NCI-H187 (cell line): ENCODE measurements at places on chromosomes 3 and 15.

- DNase-seq, result no peak
Measured at GRCh38 chr3:143315766-143316165, 196.2 kb downstream of the CHST2 start.

- DNase-seq, result no peak
Measured at GRCh38 chr15:100898152-100898490, 18.5 kb downstream of the ALDH1A3 start.

DNA sequence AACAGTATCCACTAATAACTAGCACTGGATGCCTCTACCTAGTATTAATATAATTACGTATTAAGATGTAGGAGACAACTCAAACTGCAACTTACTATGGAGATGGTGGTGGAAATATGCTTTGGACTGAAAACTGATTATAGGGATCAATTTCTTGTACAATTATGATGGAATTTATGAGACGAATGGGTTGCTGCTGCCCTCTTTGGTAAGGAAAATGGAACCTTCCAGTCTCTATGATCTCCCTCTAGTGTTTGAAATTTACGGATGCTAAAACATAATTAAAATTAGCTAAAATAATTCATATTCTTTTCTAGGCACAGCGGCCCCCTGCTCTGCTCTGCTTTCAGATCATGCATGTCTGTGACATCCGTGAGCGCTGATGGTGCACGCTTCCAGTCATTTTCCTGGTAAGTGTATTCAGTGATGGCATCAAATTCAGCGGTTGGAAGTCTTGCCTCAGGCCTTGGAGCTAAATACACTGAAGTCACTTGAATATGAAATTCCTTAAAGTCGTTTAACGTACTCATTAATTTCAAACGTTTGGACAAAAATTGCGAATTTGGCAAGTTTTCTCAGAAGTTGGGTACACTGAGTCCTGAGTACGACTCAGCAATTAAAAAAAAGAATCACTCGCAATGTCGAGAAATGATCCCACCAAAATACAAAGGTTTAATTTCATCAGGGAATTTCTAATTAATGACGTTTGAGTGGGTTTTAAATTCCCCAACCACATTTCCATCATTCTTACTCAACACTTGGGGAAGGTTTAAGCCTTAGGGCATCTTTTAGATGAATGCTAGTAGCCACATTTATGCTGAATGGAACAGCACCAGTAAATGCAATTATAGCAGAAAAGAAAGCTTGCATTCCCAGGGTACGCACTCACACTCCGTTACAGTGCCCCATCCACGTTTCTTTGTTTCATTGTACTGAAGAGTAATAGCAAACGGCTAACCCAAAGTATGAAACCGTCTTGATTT is 132.6 kb downstream of the NR2F2 start:
- DNase-seq, result no peak

DNA sequence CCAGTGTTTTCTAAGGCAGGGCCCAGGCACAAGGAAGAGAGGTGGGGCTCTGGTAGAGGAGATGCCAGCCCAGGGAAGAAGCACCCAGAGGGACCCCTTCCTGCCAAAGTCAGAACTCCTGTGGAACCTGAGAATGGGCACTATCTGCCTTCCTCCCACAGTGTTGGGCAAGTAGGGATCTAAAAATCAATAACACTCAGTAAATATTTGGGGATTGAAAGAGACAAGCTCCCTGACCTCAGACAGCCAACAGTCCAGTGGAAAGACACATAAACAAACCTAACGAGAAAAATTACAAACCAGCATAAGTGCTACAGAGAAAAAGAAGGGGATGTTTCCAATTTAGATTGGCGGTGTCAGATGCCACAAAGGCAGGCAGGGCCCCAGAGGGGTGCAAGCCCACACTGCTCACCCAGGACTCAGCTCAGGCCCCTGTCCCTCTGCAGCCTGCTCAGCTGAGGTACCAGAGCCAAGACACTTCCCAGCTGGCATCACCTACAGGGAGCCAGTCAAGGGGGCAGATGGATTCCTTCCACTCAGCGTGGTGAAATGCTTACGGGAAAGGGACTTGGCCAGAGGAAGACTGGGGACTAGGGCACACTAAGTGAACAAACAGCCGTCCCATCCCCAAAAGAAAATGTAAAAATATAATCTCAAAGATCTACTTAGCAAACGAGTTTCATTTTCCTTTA is 15.9 kb downstream of the ADCY5 start:
- DNase-seq, result no peak

DNA sequence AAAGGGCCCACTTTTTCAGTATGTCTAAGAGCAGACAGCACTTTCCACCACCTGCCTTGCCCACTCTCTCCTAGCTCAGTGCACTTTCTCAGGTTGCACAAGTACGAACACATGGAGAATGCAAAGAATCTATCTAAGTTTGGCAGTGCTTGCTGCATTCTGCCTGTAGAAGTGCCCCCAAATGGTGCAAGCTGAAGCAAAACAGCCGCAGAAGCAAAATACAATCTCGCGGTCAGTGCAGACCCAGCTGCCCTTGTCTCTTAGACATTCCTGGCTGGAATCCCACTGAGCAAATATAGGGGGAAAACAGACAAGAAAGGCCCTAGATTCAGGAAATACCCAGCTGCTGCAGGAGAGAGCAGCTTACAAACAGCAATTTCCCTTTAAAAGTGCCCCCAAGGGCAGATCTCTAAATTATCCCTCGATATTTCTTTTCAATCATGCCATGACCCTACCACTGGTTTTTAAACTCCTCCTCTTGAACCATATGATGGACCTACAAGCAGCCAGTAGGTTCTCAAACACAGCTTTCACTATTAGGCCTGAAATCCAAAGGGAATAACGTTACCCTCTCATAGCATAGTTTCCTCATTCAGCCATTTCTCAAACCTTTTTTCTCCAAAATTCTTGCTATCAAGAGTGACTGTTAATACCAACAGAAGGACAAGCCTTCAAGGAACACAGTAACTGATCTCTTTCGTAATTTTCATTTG is 67.0 kb downstream of the TNIK start:
- DNase-seq, result no peak

GRCh38 chr3:178686826-178687225 is 150.6 kb downstream of the KCNMB2 start:
- DNase-seq, result no peak

DNA sequence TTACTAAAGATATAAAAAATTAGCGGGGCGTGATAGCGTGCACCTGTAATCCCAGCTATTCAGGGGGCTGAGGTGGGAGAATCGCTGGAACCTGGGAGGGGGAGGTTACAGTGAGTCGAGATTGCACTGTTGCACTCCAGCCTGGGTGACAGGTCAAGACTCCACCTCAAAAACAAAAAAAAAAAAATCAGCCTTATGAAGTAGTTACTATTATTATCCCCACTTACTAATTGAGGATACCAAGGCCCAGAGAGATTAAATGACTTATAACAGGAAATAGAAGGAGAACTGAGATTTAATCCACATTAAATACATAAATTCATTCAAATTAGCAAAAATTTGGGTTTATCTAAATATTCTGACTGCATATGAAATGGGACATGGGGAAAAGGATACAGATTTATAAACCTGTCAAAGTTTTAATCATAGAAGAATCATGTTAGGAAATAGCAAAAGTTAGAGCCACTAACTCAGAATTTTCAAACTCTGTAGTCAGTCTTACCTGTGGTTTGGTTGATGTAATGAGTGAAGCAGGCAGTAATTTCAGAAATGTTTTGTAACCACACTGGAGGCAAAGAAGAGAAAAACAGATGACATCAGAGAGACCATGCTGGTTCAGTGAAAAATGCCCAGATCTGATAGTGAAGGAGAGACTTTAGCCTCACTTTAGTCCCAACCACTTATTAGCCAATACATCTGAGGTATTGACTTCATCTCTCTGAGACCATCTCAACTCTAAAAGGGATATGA is 25.0 kb upstream of the ACAP2 start:
- DNase-seq, result no peak

DNA sequence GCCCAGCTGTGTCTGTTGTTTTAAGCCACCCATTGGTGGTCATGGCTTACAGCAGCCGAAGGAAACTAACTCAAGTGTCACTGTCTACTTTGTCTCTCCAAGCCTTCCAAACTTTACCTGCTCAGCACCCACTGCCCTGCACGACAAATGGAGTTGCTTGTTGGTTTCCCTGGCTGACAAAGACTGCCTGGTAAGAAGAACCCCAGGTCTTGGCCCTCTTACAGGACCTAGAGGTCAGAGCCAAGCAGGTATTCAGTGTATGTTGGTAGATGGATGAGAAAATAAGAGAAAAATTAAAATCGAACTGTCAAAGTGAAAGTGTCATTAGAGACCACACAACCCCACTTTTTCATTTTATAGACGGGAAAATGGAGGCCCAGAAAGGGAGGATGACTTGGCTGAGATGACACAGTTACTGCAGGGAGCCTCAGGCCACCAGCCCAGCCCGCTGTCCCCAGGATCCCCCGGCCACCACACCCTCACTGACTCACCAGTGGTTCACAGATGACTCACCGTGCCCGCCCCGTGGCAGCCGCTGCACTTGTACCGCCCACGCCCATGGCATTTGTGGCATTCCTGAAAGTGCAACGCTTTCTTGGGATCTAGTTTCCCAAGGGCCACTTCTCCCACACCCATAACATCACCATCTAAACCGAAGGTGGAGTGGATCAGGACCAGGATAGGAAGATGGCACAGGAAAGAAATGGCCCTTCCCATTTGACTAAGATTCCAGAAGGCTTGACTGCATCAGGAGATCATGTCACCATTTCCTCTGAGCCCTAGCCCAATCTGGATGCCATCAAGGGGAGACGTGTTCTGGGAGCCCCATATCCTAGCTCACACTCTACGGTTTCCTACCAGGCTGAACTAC is 15.2 kb downstream of the SSUH2 start:
- DNase-seq, result no peak

GRCh38 chr15:30824518-30825195 is 79.1 kb upstream of the FAN1 start:
- DNase-seq, result peak; percentile 51

DNA sequence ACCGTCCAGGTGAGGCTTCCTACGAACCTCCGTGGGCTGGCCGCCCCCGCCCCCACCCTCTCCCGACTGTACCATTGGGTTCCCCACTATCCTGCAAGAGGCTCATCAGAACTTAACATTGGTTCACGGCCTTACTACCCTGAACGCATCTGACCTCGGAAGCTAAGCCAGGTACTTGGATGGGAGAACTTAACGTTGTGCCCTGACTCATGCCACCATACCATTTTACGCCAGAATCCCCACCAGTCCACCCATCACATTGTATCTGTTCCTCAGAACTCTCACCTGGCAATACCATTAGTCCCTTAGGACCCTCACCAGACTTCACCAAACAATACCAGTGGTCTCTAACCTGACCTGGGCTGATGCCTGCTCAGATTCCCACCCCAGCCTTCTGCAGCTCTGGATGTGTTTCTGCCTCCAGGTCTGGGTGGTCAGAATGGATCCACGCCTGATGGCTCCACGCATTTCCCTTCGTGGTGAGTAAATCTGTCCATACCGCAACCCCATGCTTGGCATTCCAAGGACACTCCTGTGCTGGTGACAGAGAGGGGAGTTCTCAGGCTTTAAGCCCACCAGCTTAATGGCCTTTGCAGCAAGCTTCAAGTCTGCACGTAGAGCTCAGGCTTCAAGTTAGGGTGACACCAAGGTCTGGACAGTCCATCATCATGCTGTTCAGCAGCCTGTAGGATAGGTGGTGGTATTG is 562 bp downstream of the TCTA start:
- no peak for DNase-seq

GRCh38 chr15:47796830-47797229 is 79.5 kb downstream of the SEMA6D start:
- DNase-seq, result peak; percentile 64

- no peak for DNase-seq
Measured at GRCh38 chr3:124582621-124583395, 147.4 kb upstream of the UMPS start.

DNA sequence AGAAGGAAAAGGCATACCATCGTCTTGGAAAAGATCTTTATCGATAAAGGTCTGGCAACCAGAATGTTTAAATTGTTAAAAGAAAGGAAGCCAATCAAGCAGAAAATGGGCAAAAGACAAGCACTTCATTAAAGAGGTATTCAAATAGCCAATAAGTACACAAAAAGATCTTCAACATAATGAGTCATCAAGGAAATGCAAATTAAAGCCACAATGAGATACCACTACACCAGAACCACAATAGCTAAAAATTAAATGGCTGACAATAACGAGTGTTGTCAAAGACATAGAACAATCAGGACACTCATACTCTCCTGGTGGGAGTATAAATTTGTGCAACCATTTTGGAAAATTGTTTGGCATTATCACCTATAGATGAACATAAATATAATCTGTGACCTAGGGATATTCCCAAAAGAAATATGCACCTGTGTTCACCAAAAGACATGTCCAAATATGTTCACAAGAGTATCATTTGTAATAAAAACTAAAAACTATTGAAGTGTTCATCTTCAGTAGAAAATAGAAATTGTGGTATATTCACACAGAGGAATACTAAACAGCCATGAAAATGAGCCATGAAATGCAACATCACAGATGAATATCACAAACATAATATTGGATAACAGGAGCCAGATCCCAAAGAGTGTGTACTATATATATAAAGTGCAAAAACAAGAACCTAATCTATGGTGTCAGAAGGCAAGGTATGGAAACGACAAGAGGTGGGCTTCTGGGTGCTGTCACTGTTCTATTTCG is 14.4 kb upstream of the BTBD1 start:
- DNase-seq, result no peak

DNA sequence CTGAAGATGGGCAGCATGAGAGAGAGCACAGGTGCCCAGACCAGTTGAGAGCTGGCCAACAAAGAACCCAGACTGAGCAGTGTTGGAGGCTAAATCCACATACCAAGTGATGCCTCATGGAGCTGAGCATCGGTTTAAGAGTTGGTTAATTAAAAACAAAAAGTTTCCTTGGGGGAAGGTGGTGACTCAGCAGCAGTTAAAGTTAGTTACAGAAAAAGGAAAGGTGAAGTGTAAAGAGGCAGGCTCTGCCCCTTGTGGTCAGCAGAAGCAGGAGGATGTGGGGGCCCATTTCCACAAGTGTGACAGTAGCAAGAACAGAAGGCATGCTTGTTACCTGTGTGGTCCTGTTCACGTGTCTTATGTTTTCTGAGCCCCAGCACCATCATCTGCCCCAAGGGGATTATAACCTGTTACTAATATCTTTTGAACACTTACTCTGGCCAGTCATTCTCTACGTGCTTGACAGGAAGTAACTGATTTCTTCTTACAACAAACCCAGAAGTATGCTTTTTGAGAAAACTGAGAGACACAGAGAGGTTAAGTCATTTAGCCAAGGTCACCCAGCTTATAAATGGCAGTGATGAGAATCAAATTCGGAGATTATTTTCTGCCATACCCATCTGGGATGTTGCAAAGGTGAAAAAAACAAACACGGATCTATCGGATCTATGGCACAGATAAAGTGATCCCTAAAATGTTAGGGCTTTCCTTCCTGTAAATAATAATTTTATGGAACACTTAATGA is 91.0 kb downstream of the EPHB1 start:
- DNase-seq, result no peak

DNA sequence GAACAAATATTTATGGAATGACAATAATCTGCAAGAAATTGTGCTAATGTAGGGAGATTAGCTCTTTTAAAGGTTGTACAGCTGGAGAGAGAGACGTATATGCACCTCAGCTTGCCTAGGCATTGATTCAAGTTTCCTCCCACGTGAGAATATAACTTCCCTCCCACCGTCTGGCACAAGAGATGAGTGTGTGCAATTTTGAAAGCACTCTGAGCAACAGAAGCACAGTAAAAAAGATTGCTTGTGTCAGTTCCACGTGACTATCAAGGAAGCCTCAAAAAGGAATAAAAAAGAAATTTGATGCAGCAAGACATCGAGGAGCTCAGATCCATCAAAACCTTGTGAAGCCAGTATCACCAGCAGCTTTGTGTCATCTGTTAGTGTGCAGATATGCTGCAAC is 435.3 kb downstream of the TUSC7 start:
- DNase-seq, result no peak

- DNase-seq, result no peak
Measured at GRCh38 chr3:8888301-8888915, 74.9 kb downstream of the RAD18 start.
